Stimulated activated CD4-positive, alpha-beta T cell treated with anti-CD3 and anti-CD28 coated beads, Interleukin-4, amount 100 ng/mL, for 24 hours (primary cell): ENCODE measurements at places on chromosomes 5 and 9.

GRCh38 chr9:69748304-69748703 is 11.5 kb downstream of the PTAR1 start:
- no peak for DNase-seq

- DNase-seq, result no peak
Measured at GRCh38 chr5:102278231-102278630, 17.9 kb downstream of the SLCO4C1 start.

DNA sequence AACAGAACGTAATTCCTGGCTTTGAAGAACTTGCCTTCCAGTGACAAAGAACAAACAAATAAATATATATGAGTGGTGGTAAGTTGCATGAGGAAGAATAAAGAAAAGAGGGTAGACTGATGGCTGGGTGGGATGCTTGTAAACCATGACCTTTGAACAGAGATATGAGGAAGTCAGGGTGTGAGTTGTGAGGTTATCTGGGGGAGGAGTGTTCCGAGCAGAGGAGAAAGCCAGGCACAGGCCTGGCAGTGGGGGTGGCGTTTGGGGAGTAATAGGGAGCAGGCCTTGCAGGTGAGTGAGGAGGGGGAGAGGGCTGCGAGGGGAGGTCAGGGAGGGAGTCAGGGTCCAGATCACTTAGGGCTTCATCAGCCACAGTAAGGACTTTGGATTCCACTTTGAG is 213.4 kb downstream of the PTTG1 start:
- DNase-seq, result no peak

- DNase-seq, result no peak
Measured at GRCh38 chr5:157184117-157184670, 3.6 kb downstream of the ITK start.

DNA sequence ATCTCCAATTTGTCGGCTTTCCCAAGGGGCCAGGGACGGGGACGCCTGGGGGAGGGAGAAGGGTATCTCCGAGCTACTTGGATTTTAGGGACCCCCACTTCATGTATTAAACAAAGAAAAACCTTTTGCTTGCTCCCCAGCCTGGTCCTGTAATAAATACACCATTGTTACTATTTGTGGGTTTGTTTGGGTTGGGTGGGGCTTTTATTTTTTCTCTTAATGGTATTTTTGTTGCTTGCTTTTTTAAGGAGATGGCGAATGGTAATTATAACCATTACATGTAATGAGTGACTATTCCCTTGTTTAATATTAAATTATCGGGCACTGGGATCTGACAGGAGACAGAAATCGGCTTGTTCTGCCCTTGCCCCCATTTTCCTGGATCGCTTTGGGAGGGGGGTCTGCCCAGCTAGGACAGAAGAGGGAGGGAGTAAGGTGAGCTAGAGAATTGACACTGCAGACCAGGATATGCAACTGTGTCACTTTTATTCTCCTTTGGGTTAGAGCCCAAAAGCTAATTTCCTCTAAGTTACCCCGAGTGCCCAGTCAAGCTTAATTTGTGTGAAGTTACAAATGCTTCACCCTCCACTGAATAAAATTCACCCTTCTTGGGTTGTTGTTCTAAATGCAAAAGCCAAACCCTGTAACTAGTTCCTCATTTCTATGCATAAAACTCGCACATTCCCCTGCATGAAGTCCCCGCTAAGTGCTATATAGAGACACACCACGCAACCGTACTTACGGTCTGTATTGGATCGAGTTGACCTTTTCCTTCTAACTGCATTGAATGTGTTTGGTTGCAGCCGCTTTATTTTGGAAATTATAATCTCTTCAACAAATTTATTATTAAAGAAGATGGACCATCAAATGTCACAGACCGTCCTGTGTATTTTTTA is 1.6 kb upstream of the ZNF608 start:
- DNase-seq, result no peak
